A673 (cell line): ENCODE measurements at places on chromosomes 2 and 18.
A peak's percentile ranks its signal among the peaks of the same experiment; 100 is the strongest.

GRCh38 chr2:119744335-119744939, 15.3 kb upstream of the PTPN4 start:
- DNase-seq, result no peak

- DNase-seq, result no peak
Observed at GRCh38 chr2:20349513-20349921, 1.1 kb downstream of the PUM2 start.

- no peak for DNase-seq
Observed at GRCh38 chr2:240369335-240369734, 66.1 kb upstream of the GPC1 start.

DNA sequence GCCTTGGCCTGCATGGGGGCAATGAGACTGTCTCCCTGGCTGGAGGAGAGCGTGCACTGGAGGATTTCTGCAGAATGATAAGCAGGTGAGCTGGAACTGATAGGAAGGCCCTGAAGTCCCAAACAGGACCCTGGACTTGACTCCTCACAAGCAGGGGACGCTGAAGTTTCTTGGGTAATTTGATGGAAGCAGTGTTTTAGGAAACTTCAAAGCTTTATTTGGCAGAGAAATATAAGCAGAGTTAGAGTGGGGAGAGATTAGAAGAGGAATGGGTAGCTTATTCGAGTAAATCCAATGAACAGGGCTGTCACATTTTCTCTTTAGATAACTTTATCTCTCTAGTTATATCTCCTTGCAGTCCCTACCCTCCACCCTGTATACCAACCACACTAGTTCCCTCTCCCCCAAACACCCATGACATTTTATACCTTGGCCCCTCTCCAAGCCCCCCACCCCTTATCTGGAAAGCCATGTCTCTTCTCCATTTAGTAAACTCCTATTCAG, 73.6 kb upstream of the IGFBP5 start:
- DNase-seq, result no peak

DNA sequence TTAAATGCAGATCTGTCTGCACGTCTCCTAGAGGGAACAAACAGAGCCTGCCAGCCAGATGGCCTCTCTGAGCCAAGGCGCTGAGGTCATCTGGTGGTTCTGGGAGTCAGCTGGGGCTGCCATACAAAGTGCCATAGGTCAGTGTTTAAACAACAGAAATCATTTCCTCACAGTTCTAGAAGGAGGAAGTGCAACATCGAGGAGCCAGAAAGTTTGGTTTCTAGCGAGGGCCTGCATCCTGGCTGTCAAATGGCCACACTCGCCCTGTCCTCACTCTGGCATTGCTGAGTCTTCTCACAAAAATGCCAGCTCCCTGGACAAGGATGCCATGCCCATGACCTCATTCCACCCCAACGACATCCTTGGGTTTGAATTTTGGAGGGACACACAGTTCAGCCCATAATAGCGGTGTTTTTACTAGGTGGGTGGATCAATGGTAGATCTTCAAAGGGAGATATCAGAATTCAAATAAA, 59.6 kb downstream of the MYT1L start:
- DNase-seq, result no peak

DNA sequence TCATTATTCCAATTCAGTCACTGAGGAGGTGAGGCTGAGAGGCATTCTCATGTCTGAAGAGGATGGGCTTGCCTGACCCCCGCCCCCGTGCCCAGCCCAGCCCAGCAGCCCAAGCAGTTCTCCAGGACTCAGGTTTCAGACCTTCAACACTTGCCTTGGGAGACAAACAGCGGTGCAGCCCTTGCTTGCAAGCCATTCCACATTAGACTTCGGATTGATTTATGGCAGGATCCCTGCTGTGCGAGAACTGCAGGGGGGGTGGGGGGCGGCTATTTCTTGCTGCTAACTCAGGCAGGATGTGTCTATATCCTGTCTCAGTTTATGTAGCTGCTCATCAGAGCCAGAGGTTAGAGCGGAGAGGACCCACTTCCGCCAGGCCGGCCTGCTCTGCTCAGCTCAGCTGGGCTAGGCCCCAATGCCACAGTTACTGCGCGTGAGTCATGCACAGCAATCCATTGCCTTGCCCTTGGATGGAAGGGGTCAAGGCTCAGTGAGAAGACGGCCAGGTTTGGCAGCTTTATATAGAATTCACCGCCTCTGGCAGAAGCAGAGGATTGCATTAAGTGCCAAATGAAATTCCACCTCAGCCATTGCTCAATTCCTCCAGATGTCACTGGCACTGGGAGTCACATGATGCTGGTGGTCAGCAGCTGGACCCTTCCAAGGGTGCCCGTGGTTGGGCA, 1.8 kb downstream of the GYPC start:
- DNase-seq, result peak; percentile 75

- DNase-seq, result no peak
Observed at GRCh38 chr2:197191940-197192322, 118.6 kb downstream of the ANKRD44 start.

DNA sequence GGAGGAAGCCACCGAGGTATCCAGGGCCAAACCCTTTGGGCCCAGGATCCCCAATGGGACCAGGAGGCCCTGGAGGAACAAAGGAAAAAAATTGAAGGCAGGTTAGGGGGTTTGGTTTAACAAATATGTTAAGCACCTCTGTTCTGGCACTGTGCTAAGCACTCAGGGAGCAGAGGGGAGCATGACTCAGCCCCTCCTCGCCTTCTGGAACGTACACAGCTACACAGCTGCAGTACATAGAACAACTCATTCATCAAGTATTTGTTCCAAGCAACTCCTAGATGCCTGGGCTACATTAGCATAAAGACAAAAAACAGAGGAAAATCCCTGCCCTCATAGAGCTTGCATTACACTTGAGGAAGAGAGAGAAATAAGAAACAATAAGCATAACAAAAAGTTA, 153.6 kb downstream of the COL4A4 start:
- DNase-seq, result no peak

DNA sequence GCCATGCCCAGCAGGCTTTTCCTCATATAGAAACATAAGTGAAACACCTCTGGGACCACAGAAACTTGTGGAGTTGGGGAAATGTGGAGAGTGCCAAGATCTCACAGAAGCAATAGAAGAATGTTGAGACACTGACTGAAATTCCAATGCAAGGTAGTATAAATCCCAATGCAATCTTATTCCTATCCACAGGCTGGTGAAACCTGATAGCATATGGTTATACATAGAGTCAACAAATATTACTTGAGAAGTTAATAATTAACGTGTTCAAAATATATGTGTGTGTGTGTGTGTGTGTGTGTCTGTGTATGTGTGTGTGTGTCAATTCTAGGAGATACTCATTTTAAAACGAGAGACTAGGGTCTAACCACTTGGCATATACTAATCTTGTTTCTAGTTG, 776.8 kb upstream of the ACVR2A start:
- no peak for DNase-seq

DNA sequence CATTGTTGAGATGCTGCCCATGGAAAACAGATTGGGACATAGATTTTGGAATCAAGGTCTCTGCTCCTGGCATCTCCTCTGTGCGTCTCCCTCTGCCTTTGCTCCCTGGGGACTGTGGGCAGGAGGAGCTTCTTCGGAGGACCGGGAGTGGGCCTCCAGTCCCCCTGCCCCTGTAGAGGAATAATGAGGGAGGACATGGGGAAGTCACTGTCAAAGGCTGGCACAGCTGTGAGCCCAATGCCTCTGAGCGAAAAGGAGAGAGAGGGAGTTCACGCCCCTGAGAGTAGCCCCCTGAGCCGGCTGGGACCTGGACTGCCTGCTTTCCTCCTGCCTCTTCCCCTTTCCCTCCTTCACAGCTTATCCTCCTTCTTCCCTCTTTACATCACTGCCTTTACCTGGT, 195.0 kb downstream of the LOXHD1 start:
- DNase-seq, result no peak

- DNase-seq, result no peak
Observed at GRCh38 chr18:35603528-35603927, 22.0 kb downstream of the GALNT1 start.

- DNase-seq, result no peak
Observed at GRCh38 chr2:222955008-222955407, 94.2 kb downstream of the ACSL3 start.

DNA sequence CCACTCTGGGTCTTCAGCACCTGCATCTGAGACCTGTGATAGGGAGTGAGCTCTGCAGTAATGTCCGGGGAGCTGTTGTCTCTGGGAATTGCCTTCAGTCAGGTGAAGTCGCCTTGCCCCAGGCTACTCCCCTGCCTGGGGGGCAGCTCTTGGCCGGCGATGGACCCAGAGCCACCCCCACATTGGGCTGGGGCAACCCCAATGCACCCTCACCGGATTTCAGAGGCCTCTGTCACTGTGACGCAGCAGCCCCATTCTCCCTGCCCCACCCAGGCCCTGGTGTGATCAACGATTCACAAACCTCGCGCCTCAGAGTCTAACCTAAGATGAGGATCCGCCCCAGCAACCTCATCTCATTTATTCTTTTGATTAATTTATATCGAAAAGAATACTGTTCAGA, 303.6 kb downstream of the NDUFA10 start:
- no peak for DNase-seq

- DNase-seq, result no peak
Observed at GRCh38 chr18:3389977-3390376, 60.0 kb upstream of the TGIF1 start.

DNA sequence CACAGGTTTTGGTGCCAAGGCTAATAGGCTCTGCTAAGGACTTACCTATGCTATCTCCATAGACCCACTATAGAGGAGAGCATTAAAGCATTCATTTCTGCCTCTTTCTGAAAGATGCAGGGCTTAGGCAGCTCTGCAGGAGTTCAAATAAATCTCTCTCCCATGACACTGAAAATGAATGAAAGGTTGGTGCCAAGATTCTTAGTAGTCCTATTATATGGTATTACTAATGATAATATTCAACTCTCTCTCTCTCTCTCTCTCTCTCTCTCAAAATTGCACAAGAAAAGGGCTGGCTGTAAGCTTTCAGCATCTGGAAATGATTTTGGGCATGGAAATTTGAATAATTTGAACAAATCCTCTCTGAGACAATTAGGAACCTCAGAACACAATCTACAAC, 433.7 kb downstream of the MBD2 start:
- DNase-seq, result peak; percentile 93
